ENCODE measurements at places on chromosomes 5 and 9.

DNA sequence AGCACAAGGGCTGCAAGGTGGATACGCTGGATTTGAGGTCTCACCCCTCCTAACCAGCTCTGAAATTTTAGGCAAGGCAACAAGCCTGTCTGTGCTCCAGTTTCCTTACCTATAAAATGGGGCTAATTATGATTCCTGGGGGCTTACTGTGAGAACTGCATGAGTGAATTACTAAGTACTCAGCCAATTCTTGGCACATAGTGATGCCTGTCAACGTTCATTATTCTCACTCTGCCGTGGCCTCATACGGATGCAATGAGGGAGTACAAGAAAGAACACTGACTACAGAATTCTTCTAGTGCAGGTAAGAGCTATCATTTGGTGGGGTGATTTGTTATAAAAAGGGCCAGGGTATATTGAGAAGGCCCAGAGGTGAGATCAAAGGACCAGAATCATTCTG lies 16.7 kb downstream of the TNFSF8 start:
- DNase-seq, result no peak

GRCh38 chr5:136769900-136770684 lies 404.7 kb upstream of the TRPC7 start:
- DNase-seq, result no peak

DNA sequence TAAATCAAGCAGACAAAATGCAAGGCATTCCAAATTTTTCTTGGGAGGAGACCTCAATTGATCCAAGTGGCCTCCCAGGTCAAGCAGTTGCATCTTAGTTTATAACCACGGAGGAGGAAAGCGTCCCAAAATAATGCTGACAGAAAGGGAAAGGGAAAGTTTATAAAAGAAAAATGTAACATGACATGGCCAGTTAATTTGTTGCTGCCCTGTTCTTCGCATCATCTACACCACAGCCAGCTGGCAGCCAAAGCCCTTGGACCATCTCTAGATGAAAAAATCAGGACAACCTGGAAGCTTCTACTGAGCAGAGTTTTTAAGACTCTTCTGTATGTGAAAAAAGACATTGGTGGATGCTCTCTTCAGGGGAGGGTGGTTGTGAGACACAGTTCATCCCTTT lies 128.8 kb upstream of the FBXL7 start:
- DNase-seq, result no peak

DNA sequence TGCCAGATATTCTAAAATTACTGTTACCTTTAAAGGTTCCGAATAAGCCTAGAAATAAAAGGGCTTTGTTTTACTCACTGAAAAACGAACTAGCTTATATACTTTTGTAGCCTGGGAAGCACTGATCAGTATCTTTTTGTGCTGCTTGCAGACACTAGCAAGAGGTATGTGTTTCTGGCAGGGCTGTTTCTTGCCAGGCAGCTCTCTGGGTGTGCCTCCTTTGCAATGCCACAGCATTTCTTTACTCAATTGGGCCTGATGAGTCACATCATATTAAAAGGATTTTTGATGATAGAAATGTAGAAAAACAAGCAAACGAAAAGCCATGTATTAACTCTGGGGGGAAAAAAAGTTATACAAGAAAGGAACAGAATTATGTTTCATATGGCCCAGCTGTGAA lies 35.6 kb downstream of the CD180 start:
- no peak for DNase-seq

GRCh38 chr9:101437806-101438232 lies 2.2 kb upstream of the ALDOB start:
- DNase-seq, result no peak

- DNase-seq, result no peak
These were observed 82.6 kb upstream of the ADAMTS19 start for GRCh38 chr5:129377504-129377903.

GRCh38 chr9:126406075-126406667 lies 79.5 kb downstream of the MVB12B start:
- DNase-seq, result no peak

- DNase-seq, result no peak
These were observed 11.7 kb downstream of the TSPAN17 start for GRCh38 chr5:176658817-176659511.

GRCh38 chr5:139747583-139748504 lies 47.8 kb upstream of the PSD2 start:
- no peak for DNase-seq

DNA sequence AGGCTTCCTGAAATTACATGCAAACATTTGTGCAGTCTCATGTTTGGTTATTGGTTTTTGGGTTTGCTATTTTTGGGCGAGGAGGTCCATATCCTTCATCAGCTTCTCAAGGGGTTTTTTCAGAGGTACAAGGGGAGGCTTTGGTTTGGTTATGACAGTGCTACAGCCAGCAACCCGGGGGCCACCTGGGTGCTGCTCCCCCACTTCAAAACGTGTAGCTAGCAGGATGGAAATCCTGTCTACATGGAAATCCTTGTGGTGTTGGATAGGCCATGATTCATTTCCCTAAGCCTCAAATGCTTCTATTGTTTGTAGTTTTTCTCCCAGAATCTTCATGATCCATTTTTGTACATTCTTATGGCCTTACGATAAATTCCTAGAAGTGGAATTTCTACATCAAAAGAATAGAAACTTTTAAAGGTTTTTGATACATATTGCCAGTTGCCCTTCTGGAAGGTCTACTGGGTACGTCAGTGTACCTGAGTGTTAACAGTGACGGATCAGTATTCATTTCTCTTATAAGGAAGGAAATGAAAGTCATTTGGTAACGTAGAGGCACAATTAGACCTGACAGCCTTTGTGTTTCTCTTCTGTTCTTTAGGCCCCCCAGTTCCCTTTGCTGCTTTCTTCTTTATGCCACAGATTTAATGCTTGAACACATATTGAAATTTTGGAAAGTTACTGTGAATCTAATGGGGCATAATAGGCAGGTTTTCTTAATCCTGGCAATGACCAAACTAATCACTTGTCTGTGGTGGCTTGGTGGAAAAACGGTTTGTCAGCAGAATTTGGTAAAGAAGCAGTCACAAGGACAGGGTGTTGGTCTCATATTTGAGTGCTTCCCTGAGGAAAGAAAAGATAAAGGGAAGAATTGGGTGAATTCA lies 69.7 kb upstream of the ABL1 start:
- DNase-seq, result no peak

GRCh38 chr5:150143350-150144245 lies 12.0 kb downstream of the PDGFRB start:
- DNase-seq, result no peak

DNA sequence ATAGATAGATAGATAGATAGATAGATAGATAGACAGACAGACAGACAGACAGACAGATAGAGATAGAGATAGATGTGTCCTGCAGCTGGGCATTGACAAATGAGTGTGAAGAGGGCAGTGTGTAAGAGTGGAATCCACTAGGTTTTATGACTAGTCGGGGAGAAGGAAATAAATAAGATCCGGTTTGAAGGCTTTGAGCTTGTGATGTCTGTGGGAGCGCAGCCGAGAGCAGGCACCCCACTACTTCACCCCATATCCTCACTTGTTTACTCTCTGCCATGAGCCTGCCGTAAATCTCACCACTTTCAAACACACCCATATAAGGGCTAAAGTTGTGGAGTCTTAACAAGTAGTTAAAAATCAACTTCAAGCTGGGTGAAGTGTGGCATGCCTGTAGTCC lies 1.4 kb upstream of the SUSD1 start:
- no peak for DNase-seq

- no peak for DNase-seq
These were observed 9.4 kb upstream of the RPS14 start for GRCh38 chr5:150458802-150459557.

DNA sequence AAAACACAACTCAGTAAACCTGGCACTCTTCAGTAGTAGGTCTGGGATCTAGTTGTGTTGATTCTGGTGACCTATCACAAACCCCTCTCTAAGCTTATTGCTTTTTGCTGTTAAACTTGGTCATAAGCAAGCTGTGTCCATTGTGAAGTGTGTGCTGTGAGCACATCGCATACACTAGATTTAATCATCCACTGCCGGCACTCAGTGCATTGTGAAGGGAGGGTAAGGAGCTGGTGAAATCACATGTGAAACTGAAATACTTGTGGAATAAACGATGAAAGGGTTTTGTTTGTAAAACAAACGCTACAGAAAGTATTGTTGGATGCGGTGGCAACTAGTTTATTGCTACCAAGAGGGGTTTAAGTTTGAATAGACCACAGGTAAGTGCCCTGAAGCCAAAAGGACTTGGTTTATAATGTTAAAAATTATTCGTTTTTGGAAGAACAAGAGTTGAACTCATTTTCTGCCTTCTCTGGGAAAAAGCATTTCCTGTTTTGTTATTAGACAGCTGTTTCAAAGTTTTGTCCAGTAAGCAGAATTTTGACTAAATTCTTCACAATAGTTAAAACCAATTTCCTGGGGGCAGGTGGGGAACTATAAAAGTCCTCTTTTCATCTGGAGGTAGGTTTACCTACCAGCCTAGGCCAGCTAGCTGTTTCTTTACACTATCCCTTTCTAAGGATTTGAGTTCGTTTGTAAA lies 24.6 kb downstream of the TJP2 start:
- no peak for DNase-seq

- no peak for DNase-seq
These were observed 63.7 kb downstream of the GLIS3 start for GRCh38 chr9:4235871-4236804.

DNA sequence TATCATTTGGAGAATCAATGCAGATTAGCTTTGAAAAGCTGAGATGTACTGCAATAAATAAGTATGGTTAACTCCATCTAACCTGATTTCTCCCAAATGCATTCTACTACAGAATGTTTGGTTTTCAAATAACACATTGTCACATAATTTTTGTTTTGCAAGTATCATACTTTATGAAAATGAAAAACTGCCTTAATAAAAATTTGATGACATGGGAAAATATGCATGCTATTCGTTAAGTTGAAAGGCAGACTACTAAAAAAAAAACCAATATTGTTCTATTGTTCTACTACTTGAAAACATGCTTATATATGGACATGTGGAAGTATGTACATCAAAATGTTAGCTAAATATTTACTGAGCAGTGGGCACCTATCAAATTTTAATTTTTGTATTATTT lies 668.9 kb downstream of the HTR1A start:
- no peak for DNase-seq

DNA sequence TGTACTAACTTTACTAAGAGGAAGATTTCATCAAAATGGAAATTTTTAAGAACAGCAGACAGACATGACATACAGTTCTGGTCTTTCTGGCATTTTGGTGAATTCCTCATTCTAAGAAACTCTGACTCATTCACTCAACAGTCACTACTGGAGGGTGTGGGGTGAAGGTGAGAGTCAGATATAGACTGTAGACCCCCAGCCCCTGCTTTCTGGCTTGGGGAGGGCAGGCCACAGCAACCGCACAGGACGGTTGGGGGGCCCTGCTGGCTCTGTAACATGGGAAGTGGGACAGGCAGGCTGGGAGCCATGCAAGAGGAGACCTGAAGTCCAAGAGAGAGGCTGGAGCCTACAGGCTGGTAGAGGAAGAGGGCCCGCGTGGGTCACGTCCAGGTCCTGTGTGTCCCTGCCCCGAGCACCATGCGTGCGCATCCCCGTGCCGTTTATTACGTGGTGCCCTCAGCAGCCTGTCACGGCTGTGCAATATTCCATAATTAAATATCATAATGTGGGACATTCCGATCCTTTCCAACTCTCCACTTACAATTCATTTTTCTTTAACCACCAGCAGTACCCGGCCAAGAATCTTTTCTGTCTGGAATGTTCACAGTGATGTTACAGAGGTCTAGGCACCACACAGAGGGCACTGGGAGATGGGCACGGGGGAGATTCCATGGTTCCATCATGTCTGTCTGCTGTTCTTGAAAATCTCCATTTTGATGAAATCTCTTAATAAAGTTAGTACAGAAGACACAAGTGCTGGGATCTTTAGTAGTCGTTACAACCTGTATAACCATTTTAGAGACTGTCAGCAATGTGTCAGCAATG lies 75.5 kb downstream of the SEMA4D start:
- DNase-seq, result no peak

- DNase-seq, result no peak
These were observed 605.4 kb downstream of the TLE1 start for GRCh38 chr9:81083854-81084512.

DNA sequence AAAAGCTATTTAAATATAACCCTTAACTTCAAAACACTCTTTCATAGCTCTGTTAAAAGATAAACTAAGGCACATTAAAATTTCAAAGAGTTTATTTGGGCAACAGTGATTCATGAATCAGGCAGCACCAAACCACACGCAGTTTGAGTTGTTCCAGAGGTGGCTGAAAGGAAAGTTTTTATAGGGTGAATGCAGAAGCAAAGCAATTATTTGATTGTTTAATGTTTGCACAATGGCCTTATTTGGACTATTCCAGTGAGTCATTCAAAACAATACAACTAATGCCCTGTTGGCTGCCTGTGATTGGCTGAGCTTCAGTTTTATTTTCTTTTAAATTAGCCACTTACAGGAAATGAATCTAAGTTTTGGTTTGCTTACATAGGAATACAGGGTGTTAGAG lies 125.3 kb downstream of the CEP120 start:
- no peak for DNase-seq

DNA sequence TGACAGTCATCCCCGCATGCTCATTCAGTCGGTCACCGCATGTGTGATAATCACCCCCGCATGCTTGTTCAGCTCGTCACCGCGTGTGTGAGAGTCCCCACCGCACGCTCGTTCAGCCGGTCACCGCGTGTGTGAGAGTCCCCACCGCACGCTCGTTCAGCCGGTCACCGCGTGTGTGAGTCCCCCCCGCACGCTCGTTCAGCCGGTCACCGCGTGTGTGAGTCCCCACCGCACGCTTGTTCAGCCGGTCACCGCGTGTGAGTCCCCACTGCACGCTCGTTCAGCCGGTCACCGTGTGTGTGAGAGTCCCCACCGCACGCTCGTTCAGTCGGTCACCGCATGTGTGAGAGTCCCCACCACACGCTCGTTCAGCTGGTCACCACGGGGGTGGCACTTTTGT lies 3.5 kb downstream of the TRAF2 start:
- DNase-seq, result no peak

- DNase-seq, result no peak
These were observed 119.6 kb downstream of the PARP8 start for GRCh38 chr5:50786073-50786472.

DNA sequence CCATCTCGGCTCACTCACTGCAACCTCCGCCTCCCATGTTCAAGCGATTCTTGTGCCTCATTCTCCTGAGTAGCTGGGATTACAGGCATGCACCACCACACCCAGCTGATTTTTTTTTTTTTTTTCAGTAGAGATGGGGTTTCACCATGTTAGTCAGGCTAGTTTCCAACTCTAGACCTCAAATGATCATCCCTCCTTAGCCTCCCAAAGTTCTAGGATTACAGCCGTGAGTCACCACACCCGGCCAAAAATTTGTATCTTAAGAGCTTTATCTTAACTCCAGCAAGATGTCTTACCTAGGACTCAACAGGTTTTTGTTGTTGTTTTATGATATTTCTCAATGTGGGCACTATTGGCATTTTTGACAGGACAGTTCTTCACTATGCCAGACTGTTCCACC lies 27.9 kb downstream of the LYRM7 start:
- DNase-seq, result no peak

Data from esophagus squamous epithelium (tissue), 5 donors.